ENCODE measurements at places on chromosomes 11 and 22.

GRCh38 chr22:45949891-45950290, 27.1 kb downstream of the WNT7B start:
- no peak for DNase-seq

GRCh38 chr22:42326801-42327200, 56.3 kb upstream of the TCF20 start:
- no peak for DNase-seq

GRCh38 chr11:125872138-125872491, 15.4 kb upstream of the HYLS1 start:
- DNase-seq = no peak

GRCh38 chr11:11408436-11409221, 55.6 kb upstream of the CSNK2A3 start:
- DNase-seq = no peak

DNA sequence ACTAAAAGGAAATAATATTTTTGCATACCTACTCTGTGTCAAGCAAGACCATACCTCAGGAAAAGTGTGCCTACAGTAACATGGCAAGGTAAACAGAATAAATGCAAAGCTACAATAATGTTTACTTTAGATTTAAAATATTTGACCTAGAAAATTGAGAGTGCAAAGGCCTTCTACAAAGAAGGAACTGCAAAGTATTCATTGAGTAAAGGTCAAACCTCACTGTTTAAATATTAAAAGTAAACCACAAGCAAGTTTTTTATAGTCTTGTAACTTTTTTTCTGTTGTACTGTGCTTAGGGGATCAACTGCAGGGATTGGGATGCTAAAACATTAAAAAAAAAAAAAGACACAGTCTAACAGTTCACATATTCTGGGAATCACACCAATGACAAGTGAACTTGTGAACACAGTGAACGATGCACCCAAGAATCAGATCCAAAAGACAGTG, 48.8 kb downstream of the CWF19L2 start:
- DNase-seq = no peak

GRCh38 chr11:28457481-28458065, 349.4 kb downstream of the METTL15 start:
- DNase-seq = no peak

DNA sequence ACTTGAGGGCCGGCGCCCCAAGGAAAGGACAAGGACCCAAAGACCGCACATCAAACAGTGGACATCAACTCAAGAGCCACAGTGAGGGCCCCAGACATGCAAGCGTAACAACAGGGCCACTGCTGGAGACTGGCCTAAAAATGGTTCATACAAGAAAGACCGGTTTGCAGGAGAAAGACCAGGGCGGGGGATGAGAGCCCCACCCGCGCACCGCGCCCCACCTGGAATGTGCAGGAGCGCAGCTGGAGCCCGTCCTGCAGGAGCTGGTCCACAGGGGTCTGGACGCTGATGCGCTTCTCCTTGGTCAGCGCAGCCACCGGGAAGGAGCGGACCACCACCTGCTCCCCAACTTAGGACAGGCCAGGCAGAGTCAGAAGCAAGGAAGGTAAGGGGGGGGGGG, 13.9 kb downstream of the SBF1 start:
- no peak for DNase-seq

- peak; percentile 24 for DNase-seq
These were observed 15.9 kb downstream of the PTPN5 start for GRCh38 chr11:18775492-18776292.

DNA sequence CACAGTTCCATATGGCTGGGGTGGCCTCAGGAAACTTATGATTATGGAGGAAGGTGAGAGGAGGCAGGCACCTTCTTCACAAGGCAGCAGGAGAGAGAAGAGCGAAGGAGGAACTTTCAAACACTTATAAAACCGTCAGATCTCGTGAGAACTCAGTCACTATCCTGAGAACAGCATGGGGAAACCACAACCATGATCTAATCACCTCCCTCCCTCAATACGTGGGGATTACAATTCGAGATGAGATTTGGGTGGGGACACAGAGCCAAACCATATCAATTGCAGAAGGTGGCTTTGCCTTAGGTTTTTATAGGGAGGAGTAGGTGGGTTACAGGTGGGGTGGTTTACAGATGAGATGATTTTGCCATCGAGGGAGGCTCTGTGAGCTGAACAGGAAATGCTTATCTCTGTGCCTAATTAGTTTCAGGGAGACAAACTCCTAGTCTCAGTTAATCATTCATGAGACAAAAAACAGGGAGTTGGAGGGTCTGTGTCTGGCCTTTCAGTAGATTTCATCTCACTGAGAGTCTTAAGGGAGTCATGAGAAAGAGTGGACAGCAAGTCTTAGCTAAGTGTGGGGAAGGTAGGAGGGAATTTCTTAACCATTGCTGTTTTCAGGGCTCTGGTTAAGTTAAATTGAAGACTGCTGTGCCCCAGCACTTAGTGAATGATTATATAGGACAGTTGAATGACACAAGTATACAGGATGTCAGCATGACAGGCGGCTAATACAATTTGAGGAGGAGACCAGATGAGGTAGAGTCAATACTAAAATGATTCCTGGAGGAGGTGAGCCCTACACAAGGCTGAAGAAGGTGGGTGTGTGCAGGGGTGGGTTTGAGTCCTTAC, 47.7 kb downstream of the CWC15 start:
- no peak for DNase-seq

GRCh38 chr11:85875505-85875904, 20.3 kb downstream of the CCDC83 start:
- DNase-seq = no peak

Measured in stimulated activated CD4-positive, alpha-beta T cell treated with anti-CD3 and anti-CD28 coated beads, Interleukin-1b, Interleukin-23, amount 100 ng/mL, for 1 hour (primary cell).